ENCODE measurements at places on chromosomes 3 and 15.

GRCh38 chr15:70048198-70048565, 49.5 kb downstream of the TLE3 start:
- DNase-seq: no peak

DNA sequence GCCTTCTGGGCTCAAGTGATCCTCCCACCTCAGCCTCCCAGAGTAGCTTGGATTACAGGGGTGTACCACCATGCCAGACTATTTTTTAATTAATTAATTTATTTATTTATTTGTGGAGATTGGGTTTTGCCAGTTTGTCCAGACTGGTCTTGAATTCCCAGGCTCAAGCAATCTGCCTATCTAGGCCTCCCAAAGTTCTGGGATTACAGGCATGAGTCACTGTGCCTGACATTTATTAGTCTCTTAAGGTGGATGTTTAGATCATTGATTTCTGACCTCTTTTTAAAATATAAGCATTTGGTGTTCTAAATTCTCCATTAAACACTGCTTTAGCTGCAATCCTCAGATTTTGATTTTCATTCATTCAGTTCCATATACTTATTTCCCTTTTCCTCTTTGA, 15.6 kb downstream of the FBXW12 start:
- no peak for DNase-seq

GRCh38 chr3:178658694-178659325, 122.6 kb downstream of the KCNMB2 start:
- DNase-seq: no peak

DNA sequence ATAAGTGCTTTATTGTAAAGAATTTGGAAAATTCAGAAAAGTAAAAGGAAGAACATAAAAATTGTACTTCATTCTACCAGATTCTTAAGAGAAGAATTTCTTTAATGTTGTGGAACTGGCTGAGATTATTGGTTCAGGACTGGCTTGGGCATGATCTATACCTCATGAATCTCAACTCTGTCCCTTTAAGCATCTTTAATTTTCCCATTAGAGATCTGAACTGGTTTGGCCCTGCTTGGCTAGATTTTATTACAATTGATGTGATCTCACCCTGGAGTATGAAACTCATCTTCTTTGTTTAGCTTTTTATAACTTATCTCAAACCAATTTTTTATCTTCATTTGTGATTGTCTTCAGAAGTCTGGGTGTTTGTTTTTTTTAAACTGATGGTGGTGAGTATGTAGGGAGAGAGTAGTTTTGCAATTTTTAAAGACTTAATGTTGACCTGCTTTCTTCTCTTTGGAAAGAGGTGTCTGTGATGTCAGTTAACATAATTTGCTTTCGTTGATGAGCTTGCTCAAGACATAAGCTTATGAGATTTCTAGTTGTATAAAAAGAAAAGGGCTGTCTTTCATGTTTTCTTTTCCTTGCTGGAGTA, 61.9 kb downstream of the ZNF609 start:
- no peak for DNase-seq

DNA sequence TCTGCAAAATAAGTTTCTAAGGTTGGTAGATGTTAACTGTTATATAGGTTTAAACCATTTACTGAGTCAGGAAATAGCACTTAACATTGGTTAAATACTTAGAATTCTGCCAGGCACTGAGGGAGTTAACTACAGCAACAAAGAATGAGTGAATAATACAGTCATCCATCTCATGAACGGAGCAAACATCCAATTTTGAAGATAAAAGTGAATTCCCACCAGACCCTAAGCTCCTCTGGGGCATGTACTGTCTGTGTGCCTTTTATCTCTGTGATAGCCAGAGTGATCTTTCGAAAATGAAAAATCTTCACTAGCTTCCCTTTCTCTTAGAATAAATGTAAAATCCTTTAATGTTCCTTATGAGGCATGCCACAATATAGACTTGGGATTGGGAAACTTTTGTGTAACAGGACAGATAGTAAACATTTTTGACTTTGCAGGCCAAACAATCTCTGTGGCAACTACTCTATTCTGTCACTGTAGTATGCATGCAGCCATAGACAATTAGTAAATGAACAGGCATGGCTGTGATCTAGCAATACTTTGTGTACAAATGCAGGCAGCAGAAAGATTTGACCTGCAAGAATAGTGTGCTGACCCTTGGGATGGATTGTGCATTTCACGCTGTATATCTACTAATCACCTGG, 294.5 kb upstream of the LMCD1 start:
- no peak for DNase-seq

DNA sequence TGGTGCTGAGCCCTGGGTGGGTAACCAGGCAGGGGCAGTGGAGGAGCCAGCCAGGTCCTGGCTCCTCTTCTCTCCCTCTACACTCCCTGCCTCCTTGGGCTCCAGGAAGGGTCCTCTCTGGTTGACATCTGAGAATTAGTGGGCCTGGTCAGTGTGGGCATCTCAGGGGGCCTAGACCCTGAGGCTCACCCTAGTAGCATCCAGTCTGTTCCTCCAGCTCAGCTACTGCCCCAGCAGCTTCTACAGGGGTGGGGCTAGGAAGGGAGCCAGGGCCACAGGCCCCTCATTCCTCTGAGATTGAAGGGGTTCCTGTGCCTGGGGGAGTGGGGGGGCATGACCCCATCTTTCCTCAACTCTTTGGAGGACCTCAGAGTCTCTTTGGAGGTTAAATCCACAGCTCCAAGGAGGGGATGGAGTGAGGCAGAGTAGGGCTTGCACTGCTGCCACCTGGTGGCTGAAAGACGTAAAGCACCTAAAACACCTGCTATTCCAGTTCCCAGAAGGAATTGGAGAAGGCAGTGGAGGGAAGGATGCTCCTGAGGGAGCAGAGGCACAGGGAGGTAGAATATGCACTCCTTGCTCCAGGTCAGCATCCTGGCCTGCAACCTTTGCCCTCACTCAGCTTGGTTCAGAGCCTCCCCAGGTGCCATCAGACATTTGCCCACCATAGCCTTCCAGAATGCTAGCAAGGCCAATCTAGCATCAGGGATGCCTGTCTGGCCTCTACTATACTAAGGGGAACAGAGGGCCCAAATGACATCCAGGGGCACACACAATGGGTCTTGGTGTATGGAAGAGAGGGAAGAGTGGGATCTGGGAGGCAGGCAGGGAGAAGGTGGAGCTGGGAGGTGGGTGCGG, 25.1 kb downstream of the C3orf18 start:
- DNase-seq: peak; percentile 48

GRCh38 chr3:167146911-167147310, 233.2 kb downstream of the ZBBX start:
- no peak for DNase-seq

DNA sequence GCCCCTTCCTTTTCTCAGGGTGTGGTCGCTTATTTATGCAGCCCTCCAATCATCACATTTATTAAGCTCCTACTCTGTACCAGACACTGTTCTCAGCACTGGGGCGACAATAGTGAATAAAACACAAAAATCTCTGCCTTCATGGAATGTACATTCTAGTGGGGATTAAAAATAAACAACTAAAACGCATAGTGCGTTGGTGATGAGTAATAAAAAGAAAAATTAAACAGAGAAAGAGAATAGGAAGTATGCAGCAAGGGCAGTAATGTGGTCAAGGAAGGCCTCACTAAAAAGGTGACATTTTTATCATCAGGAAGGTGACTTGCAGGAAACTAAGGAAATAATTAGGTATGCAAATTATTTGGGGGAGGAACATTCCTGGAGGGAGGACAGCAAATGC, 5.1 kb downstream of the SLC51B start:
- DNase-seq: no peak

GRCh38 chr15:45441686-45442085, 63.3 kb upstream of the GATM start:
- no peak for DNase-seq

DNA sequence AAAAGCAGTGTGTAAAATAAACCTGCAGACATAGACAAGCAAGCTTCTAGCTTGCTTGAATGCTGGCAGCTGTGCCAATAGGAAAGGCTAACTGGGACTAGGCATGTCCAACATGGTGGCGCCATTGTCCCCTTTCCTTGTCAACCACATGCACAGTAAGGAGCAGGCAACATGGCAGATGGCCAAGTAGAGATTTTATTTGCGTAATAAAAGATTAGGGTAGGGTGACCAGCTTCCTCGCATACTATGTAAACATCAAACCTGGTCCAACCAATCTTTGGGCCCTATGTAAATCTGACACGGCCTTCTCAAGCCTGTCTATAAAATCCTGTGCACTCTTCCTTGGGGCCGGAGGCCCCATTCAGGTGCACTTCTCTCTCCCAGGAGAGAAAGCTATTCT, 575.4 kb upstream of the GOLIM4 start:
- DNase-seq: no peak

DNA sequence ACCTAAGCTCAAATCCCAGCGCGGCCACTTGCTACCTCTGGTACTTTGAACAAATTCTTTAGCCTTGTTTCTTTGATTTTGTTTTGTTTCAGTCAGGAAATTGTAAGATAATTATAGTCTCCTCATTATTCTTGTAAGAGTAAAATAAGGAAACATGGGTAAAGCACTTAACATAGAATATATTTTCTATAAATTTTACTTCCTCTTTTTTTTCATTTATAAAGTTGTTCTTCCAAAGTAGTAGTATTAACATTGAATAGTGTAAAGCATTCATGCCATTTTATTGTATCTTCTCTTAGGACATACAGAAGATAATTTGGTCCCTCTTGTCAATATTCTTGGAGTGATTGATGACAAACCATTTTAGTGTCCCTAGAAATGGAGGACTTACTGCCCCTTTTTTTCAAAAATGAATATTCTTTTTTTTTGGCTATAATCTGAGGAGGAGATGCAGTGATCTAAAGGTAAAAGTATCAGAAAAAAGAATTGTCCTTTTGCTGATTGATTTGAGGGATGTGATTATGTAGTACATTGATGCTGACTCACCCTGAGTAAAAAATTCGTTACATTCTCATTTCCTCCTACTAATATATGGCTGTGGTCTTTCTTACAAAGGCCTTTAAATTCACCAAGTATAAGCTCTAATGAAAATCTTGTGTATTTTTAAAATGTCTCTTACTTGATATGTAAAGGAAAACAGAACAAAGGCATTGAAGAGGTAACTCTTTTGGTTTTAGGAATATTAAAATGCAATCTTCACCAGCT, 51.0 kb downstream of the ALCAM start:
- no peak for DNase-seq

DNA sequence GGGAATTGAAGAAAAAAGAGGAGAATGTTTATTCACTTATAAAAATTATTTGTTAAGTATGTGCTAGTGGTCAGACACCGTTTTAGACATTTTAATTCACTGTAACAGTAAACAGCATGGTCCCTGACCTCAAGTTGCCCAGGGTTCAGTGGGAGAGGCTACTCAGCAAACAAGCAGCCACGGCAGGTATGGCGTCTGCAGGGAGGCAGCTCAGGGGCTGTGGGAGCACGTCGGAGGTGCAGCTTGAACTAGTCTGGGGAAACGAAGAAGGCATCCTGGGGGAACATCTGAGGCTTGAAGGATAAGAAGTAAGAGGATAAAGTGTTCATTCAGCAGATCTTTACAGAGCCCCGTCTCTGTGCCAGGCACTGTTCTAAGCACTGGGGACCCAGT, 66.0 kb downstream of the CRTC3 start:
- no peak for DNase-seq

DNA sequence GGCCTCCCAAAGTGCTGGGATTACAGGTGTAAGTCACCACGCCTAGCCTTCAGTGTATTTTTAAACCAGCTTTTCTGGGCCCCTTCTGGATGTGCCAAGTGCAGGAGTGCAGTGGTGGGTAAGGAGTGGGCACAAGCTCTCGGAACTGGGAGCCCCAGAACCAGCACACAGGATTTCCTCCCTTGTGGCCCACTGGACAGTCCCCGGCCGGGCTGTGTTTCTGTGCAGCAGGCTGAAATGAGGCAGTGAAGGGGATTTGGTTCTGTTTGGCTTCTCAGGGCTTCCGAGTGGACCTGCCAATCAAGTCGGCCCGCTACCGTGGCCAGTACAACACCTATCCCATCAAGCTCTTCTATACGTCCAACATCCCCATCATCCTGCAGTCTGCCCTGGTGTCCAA, 14.4 kb downstream of the SEC61A1 start:
- DNase-seq: no peak

- no peak for DNase-seq
Observed at GRCh38 chr15:40845036-40845435, 1.2 kb downstream of the SPINT1 start.

- DNase-seq: no peak
Observed at GRCh38 chr15:90718232-90718631, 1.1 kb downstream of the BLM start.

DNA sequence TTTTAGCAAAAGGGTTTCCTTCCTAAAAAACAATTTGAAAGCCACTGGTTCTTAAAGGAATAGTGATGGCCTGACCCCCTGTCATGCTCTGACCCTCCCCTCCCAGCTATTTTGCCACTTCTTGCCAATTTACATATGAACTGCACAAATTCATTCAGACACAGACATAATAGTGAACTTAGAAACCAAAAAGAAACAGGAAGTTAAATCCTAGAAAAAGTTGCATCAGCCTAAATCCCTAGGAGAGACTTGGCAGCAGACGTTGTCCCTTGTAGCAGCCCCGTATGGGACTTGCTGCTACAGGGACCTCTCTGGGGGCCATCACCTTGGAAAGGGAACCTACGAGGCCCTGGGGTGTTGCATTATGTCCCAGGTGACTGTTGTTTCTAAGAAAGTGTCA, 14.3 kb upstream of the PDE8A start:
- DNase-seq: no peak

DNA sequence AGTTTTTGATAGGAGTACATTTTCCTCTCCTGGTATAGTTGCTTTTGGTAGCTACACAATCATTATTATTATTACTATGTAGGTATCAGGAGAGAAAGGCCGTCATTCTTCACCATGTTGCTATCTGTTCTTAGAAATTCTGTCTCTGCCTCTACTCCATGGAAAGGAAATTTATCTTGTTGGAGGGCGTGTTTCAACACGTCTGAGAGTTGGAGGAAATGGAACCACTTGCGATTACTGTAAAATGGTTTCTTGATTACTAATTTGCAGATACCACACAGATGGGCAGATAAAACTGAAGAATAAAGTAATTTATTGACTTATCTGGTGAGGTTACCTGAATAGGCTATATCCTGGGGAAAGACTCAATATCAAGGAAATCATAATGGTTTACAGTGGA, 488.4 kb downstream of the NR2F2 start:
- no peak for DNase-seq

All from naive thymus-derived CD8-positive, alpha-beta T cell (primary cell).